Stimulated activated CD8-positive, alpha-beta memory T cell treated with anti-CD3 and anti-CD28 coated beads, Interleukin-15, amount 100 ng/mL, for 48 hours (primary cell): ENCODE measurements at places on chromosomes 1 and 21.

GRCh38 chr1:234960722-234961455 is 167.7 kb downstream of the TOMM20 start:
- DNase-seq: no peak

DNA sequence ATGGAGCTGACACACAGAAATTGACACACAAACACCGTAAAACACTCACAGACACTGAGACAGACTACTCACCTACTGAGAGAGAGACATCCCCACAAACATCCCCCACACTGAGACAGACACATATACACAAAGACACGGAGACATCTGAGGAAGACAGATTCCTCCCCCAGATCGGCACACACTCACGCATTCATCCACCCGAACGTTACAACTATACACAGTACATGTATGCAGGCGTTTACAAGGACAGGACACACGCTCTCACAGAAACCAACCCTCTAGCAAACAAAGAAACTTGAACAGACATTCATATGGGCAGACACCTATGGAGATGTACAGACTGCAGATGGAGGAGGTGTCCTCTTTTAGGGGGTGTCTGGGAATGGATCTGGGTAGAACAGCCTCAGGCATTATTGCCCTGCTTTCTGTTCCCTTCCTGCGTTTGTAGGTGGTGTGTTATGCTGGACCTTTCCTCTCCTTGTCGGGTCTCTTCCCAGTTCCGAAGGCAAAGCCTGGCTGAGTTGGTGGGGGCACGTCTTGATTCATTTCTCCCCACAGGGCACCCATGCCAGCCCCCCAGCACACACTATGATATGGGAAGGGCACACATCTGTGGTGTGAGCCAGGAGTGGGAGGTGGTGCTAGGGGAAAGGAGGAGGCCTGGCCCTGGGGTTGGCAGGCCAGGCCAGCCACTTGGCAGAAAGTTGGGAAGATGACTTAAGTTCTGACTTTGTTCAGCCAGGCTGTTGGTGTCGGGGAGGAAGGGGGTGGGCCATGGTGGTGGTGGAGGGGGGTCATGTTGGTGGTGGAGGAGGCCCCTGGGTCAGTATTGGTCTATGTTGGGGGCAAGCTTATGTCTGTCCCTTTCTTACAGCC is 1.5 kb downstream of the KIRREL1 start:
- DNase-seq: no peak

DNA sequence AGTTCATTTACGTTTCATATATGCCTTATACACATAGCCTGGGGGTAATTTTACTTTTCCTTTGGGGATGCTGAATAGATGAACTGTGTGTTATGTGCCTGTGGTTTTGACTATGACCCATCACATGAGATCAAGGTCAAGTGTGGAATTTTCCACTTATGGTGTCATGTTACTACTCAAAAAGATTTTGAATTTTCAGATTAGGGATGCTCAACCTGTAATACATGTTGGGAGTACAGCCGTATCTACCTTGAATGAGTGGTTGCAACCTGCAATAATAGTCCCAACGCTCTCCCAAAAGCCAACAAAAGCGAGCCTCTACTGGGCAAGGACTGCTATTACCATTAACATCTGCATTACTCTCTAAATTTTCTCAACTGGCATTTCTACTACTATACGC is 68.5 kb upstream of the SDC3 start:
- no peak for DNase-seq

DNA sequence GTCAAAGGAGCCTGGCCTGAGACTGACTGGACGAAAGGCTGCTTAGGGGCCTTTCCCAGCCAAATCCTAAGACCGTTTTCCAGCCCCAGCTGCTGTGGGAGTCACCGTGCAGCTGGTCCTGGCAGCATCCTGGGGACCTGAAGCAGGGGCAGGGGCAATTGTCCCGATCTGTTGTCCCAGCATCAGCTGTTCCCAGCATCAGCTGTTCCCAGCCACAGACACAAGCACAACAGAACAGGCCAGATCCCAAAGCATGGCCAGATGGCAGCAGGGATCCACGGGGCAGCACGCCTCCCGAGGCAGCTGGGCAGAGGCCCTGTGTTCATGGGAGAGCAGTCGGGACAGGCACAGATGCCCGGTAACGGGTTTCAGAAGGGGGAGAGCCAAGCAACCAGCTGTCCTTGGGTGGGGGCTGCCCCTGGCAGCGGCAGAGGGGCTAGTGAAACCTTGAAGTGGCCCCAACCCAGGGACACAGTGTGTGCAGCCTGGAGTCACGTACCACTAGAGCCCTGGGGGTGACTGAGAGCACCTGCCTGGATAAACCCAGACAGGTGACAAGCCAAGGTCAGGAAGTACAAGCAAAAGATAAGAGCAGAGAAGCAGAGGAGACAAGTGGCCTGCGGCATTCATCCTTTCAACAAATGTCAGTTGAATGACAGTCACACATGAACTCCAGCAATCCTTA is 13.3 kb downstream of the CELA2B start:
- no peak for DNase-seq

GRCh38 chr21:45304476-45304830 is 16.8 kb upstream of the POFUT2 start:
- no peak for DNase-seq

DNA sequence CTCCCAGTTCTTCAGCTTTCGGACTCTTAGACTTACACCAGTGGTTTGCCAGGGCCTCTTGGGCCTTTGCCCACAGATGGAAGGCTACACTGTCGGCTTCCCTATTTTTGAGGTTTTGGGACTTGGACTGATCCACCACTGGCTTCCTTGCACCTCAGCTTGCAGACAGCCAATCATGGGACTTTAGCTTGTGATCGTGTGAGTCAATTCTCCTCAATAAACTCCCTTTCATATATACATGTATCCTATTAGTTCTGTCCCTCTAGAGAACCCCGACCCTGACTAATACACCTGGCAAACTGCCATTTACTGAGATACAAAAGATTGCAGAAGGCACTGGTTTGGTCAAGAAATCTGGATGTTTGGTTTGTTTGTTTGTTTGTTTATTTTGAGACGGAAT is 6.4 kb upstream of the RAB4A start:
- DNase-seq: no peak

DNA sequence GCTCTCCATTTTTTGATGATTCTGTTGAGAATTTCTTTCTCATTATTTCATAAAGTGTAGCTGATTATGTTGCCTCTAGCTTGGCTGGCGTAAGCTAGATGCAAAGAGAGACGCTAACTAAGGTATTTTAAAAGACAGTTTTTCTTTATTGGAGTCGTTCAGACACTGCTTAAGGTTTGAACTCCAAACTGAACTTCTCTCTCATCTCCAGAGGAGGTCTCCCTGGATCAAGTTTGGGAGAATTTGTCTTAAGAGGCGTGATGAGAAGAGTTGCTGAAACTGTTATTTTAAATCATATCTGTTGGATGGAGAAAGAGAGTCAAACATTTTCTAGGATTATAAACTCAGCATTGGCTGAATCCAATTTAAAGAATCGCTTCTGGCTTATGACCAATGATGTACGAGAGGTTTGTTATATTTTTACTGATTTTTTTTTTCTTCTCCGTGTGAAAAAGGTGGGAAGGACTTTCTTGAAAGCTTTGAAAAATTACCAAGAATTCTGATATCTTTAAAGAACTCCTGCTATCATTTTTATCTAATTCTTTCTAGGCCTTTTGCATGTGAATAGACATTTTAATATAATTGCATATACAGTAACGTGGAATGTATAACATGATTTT is 34.0 kb downstream of the MAP3K7CL start:
- DNase-seq: no peak

GRCh38 chr1:66393586-66394287 is 140.2 kb upstream of the SGIP1 start:
- no peak for DNase-seq

- DNase-seq: no peak
Observed at GRCh38 chr1:1941868-1942752, 23.0 kb upstream of the TMEM52 start.

DNA sequence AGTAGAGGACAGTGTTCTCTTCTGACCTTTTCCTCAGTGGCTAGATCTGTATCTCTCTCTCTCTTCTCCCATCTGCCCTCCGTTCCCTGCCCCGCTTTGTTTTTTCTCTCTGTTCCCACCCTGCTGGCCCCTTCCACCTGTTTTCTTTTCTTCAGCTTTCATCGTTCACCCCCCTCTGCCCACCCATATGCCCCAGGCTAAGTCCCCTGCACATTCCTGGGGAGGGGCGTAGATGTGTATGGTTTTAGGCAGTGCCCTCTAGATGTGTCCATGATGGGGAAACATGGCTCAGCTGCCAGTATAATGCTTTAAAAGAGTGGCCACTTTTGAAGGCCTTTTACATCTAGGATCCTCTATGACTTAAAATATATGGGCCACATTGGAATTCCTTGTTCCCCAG is 13.6 kb downstream of the S100A11 start:
- DNase-seq: no peak

GRCh38 chr1:201414051-201414738 is 7.3 kb downstream of the TNNI1 start:
- DNase-seq: no peak
